ENCODE measurements at places on chromosomes 5 and 9. TPM values are rescaled to one million over a fixed set of nuclear protein-coding genes. Genes with fewer than 3 reads are reported as not detected.

The C9orf50 gene
- not detected for total RNA-seq

The SEC24A gene
- total RNA-seq: 7.5 TPM

The IL13 gene
- total RNA-seq: not detected

The ATOSB gene
- total RNA-seq: 16.6 TPM

The HACD4 gene
- 0.37 TPM for total RNA-seq

The ZNF622 gene
- 82.1 TPM for total RNA-seq

The BTNL8 gene
- total RNA-seq: 0.24 TPM

The TMC1 gene
- total RNA-seq: 0.75 TPM

The TNC gene
- total RNA-seq: 98.7 TPM

The HRCT1 gene
- 9.5 TPM for total RNA-seq

Measured in heart left ventricle (tissue), 16 donors.